Fibroblast of gingiva (primary cell): ENCODE measurements at places on chromosomes 5 and 9.

DNA sequence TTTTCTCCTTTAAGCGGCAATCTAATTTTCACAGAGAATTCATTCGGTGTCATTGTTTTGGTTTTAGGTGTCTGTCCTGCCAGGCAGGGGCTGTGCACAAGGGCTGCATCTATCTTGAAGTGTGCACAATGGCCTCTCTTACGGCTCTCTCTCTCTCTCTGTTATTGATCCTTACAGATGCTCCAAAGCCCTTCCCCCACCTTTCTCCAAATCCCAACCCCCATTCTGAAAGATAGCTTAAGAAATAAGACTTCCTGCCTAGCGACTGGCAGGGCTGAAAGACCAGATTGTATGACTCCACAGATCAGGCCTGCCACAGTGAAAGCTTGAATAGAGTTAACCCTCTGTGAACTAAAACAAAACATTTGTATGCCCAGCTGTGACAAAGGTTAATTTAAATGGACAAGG, 86.5 kb upstream of the NR5A1 start:
- no peak for DNase-seq

GRCh38 chr5:56148453-56148971, 84.6 kb downstream of the ANKRD55 start:
- no peak for DNase-seq

- DNase-seq: no peak
Observed at GRCh38 chr9:79969393-79970145, 397.8 kb downstream of the TLE4 start.

GRCh38 chr9:138020120-138020794, 142.7 kb downstream of the CACNA1B start:
- DNase-seq: no peak

- DNase-seq: no peak
Observed at GRCh38 chr9:12680757-12681156, 12.4 kb upstream of the TYRP1 start.

- DNase-seq: no peak
Observed at GRCh38 chr9:136082496-136083361, 12.4 kb downstream of the NACC2 start.

- DNase-seq: no peak
Observed at GRCh38 chr5:122693963-122694362, 80.9 kb upstream of the SNX2 start.

GRCh38 chr9:124077915-124078572, 66.5 kb downstream of the LHX2 start:
- peak; percentile 14 for DNase-seq
